ENCODE measurements at places on chromosomes 7 and 10. TPM values are rescaled to one million over a fixed set of nuclear protein-coding genes. Genes with fewer than 3 reads are reported as not detected.

VSIR gene
- total RNA-seq, result 6.5 TPM

TMEM139 gene
- total RNA-seq, result 0.61 TPM

SPDYE8 gene
- not detected for total RNA-seq

SLC26A5 gene
- total RNA-seq, result not detected

ZNF92 gene
- 13.6 TPM for total RNA-seq
